ENCODE measurements at places on chromosomes 5 and 9.

DNA sequence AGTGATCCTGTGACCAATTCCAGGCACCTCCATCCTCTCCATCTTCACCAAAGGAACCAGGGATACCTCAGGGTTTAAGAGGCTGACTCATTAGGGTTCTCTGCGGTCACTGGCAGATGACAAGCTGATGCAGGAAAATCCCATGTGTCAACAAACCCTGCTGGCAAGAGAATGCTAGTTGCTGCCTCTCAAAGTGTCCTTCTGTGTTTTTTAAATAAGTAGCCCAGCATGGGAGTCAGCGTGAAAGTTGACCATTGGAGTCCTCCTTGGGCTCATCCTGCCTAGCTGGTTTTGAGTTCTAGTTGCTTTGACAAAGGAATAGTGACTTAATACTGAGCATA lies 200.2 kb downstream of the SLIT3 start:
- DNase-seq = no peak

GRCh38 chr5:162193012-162193411 lies 125.4 kb downstream of the GABRG2 start:
- DNase-seq = no peak

DNA sequence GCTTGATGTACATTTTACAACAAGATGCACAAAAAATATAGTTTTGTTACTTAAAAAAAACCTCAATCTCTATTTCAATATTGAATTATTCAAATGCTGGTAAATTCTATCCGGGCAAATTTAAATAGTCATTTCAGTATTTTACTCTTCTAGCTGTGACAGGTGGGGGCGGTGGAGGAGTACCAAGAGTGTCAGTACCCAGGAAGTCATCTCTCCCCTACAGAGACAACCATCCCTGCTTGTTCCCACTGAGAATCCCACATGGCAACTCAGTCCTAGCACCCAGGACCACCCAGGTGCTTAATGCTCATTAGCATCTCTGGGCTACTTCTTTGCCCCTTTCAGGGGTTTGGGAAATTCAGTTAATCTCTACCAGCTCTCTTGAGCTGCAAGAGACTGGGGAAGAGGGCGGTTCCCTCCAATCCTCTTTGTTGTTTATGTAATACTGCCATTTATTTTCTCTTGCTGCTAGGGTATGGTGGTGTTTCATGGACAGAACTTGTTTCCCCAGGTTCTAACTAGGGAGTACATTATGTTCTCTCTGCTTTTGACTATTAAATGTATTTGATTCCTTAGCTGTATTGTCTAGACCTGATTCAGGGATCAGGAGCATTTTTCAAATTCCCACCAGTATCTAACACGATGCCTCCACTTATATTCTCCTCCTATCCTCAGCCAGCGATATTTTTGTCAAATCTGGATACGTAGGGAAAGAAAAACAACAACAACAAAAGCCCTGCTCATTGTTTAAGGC lies 122.5 kb downstream of the CDH18 start:
- no peak for DNase-seq

- no peak for DNase-seq
These were observed 186.0 kb downstream of the PAX5 start for GRCh38 chr9:36847781-36848673.

DNA sequence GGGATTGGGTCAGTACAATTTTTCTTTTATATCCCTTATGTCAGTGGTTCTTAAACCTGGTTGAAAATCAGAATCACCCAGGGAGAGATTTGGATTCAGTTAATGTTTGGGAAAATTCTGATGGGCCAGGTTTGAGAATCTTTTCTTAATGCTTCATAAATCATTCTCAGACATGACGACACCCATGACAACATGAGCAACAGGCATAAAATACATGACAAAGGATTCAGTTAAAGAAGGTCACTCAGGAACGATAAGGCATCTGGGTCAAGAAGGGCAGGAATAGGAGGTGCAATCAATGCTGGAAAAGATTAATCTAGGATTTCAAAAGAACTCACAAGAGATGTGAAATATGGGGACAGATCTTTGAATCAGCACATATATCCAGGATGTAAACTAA lies 41.8 kb downstream of the ELOVL7 start:
- DNase-seq = no peak

DNA sequence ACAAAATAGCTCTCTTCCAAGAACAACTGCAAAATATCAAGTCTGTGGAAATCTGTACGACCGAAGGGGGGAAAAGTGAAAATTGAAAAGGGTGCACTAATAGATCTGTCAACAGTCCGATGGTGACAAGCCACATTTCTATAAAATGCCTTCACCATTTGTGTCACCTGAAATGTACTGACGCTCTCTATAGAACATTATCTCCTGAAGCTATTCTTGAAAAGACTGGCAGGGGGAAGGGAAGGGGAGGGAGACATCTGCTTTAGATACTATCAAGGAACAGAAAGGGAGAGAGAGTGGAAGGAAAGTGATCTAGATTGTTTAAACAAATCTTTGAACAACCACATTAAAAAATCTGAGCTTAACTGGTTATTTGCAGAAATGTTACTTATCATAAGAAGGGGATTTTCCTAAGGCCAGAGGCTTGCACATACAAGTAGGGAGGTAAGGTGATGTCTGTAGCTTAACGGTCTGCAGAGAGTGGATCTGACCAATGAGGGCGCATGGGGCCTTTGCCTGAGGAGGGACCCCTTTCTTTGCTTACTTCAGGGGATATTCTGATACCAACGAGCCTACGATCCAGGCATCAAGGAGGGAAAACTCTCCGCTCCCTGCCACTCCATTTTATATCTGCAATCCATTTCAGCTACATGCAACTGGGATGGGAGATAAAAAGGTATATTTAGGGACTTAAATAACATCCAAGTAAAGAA lies 92.1 kb downstream of the CRB2 start:
- DNase-seq = no peak

GRCh38 chr9:83327750-83328622 lies 210.2 kb downstream of the FRMD3 start:
- DNase-seq = no peak

GRCh38 chr9:112689161-112689740 lies 28.7 kb downstream of the INIP start:
- no peak for DNase-seq

DNA sequence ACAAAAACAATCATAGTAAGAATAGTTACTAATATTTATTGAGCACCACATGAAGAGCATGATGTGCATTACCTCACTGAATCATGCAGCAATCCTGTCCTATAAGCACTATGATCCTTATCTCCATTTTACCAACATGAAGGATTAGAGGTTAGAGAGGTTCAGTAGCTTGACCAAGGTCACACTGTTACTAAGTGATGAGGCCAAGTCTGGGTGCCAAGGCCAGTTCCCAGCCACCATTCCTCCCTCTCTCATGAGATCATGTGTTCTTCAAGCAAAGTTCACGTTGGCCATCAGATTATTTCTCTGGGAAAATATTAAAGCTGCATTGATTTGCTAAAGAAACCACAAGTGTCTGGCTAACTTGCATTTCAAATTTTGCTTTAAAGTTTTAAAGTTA lies 31.0 kb downstream of the PDE8B start:
- no peak for DNase-seq

GRCh38 chr5:127919006-127919796 lies 164.4 kb upstream of the SLC12A2 start:
- DNase-seq = no peak

DNA sequence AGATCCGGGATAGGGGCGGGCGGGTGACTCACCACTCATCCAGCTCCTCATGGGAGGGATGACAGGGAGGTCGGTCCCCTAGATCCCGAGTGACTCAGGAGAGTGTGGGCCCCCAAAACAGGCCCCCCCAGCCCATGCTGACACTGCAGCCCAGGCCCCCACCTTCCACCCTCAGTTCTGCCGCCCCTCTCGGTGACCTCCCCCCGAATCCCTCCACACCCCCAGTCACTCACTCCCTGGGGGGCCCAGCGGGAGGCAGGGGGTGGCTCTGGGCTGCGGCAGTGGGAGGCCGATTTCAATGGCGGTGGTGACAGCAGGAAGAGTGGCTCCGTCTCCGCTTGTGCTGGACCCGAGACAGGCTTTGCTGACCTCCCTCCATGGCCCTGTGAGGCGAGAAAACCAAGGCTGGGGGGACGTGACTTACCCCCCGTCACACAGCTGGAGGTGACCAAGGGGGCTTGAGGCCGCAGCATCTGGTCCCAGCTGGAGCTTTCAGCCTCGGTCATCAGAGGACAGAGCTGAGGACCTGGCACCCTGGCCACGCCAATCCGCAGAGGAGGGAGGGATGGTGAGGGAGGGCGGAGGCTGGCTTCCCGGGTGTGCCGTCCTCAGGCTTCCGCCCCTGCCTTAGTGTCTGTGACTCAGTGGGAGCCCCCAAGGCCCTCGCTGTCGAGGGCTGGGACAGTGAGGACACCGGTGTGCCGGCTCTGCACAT lies 9.0 kb downstream of the GPSM1 start:
- DNase-seq = no peak

GRCh38 chr5:96209829-96210228 lies 223.2 kb downstream of the PCSK1 start:
- no peak for DNase-seq

DNA sequence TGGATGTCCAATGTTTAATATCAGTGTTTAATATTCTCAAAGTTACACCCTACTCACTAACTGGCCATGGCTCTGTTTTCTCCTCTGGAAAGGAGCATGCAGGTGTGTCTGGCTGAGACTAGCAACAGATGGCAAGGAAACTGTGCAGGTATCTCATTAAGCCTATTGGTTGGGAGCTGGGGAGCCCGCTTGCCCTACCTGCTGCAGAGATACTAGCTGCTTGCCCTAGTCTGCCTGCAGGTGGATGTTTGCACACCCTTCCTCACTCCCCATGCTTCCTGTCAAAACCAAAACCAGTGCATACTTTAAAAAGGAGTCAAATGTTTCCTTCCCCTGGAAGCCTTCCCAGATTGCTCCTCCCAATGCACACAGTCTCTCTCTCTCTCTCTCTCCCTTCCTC lies 228.3 kb upstream of the RASEF start:
- DNase-seq = no peak

- no peak for DNase-seq
These were observed 85.9 kb downstream of the BOD1 start for GRCh38 chr5:173530547-173530946.

DNA sequence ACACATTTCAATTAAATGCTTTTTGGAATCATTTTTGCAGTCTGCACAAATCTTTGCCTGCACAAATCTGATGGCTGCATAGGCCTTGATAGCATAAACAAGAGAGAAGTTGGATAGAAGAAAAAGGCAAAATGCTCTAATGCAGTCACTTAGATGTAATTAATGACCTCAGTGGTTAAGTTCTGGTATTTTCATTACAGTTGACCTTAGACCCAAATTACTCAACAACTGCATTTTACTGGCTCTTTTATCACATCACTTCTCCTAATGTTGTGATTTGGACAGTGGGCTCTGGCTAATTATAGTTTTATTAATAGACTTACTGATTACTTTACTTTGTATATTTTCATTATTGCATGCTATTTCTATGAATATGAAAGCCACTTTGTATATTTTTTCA lies 34.3 kb downstream of the NTRK2 start:
- no peak for DNase-seq

DNA sequence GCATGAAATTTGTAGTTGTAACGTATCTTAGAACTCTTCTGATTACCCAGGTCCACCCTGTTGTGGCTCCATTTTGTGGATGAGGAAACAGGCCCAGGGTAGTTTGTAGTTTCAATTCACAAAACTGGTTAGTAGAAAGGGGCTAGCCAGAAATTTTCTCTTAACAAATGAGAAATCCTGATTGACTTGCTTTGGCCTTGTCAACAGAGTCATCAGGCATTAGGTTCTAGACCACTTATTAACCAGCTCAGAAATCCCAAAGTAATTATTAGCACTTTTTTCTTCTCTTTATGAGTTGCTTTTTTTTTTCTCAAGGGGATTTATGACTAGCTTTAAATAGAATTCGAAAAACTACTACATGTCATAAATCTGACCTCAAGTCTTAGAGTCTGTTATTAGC lies 160.2 kb downstream of the SH3GL2 start:
- DNase-seq = no peak

- no peak for DNase-seq
These were observed 2.5 kb upstream of the VCAN start for GRCh38 chr5:83469075-83469474.

DNA sequence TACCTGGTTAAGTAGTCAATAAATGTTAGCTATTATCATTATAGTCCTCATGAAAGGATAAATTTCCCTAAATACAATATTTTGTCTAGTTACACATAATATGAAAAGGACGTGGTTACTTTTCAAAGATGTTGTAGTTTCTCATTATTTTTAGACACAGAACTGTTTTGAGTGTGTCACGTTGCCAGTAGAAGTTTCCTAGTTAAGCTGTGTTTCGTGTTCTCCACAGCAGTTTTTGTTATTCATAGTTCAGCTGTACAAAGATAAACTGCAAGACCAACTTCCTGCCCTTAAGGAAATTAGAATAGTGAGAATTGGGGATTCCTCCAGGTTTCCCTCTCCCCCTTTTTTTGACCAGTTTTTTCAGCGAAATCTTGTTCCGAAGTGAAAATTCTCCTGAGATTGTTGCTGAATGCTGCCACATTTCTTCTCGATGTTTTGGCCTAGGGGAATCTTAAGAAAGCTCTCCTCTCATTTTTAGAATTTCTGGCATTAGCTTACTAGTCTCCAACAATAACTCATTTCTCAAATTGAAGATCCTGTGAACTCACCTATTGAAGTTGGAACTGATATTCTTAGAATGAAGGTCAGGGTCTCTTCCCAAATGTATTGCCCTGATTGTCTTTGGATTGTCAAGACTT lies 176.1 kb downstream of the PAM start:
- DNase-seq = no peak

DNA sequence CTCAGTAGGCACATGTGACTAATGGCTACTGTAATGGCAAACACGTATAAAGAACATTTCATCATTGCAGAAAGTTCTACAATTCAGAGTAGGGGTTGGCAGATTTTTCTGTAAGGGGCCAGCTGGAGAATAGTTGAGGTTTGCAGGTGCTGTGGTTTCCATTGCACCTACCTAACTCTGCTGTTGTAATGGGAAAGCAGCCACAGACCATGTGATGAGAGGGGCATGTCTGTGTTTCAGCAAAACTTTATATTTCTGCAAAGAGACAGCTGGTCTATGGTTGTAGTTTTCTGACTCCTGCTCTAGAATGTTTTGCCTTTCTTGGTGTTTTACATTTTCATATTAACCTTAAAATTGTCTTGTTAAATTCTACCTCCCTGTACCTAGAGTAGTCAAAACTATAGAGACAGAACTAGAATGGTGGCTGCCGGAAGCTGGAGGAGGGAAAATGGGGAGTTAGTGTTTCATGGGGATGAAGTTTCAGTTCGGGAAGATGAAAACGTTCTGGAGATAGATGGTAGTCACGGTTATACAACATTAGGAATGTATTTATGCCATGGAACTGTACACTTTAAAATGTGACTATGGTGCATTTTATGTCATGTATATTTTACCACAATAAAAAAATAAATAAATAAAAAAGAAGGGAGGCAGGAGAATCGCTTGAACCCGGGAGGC lies 44.3 kb downstream of the NUP214 start:
- DNase-seq = no peak

DNA sequence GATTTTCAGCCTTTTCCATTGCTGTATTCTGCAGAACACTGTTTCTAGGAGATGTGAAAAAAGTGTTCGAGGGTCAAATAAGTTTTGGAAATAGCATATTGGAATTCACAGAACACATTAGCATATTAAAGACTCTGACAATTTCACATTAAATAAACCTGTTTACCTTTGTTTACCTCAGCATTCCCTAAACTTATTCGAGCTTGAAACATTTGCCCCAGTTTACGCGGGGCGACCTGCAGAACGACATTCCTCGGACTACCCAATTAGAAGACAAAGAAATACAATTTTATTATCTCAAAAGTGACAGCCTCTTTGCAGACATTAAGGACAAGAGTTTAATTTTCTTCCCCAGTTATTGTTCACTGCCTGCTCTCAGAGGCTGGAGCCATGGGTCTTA lies 110.3 kb upstream of the NFIB start:
- DNase-seq = no peak
